CD4-positive, CD25-positive, alpha-beta regulatory T cell (primary cell): ENCODE measurements at places on chromosomes 7 and 10. TPM values are rescaled to one million over a fixed set of nuclear protein-coding genes. Genes with fewer than 3 reads are reported as not detected.

SPDYE6 gene
- not detected for polyA plus RNA-seq

SMO gene
- polyA plus RNA-seq: not detected

- DNase-seq: no peak
These were observed 16.0 kb upstream of the LRRC61 start for GRCh38 chr7:150307129-150307528.

GRCh38 chr7:157442993-157443831 lies 106.4 kb downstream of the DNAJB6 start:
- no peak for DNase-seq

- DNase-seq: no peak
These were observed 588 bp downstream of the GET4 start for GRCh38 chr7:876972-877311.

- no peak for DNase-seq
These were observed 17.3 kb upstream of the C10orf95 start for GRCh38 chr10:102468683-102469082.
